ENCODE measurements at places on chromosomes 12 and 14. TPM values are rescaled to one million over a fixed set of nuclear protein-coding genes. Genes with fewer than 3 reads are reported as not detected.

- no peak for DNase-seq
Measured at GRCh38 chr14:44316647-44317440, 190.2 kb downstream of the FSCB start.

DNA sequence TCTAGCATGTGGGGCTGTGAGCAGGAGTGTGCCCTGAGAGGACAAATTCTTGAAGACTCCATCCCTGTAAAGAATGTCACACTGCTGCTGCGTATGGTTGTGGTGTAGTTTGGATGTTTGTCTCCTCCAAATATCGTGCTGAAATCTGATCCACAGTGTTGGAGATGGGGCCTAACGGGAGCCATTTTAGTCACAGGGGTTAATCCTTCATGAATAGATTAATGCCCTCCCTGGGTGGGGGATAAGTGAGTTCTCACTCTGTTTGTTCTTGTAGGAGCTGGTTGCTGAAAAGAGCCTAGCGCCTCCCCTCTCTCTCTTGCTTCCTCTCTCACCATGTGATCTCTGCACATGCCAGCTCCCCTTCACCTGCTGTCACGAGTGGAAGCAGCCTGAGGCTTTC lies 94.5 kb upstream of the VASH1 start:
- DNase-seq, result no peak

POMT2 gene
- 20.5 TPM for total RNA-seq

TOMM20L gene
- total RNA-seq, result not detected

NINJ2 gene
- total RNA-seq, result 4.8 TPM

DNA sequence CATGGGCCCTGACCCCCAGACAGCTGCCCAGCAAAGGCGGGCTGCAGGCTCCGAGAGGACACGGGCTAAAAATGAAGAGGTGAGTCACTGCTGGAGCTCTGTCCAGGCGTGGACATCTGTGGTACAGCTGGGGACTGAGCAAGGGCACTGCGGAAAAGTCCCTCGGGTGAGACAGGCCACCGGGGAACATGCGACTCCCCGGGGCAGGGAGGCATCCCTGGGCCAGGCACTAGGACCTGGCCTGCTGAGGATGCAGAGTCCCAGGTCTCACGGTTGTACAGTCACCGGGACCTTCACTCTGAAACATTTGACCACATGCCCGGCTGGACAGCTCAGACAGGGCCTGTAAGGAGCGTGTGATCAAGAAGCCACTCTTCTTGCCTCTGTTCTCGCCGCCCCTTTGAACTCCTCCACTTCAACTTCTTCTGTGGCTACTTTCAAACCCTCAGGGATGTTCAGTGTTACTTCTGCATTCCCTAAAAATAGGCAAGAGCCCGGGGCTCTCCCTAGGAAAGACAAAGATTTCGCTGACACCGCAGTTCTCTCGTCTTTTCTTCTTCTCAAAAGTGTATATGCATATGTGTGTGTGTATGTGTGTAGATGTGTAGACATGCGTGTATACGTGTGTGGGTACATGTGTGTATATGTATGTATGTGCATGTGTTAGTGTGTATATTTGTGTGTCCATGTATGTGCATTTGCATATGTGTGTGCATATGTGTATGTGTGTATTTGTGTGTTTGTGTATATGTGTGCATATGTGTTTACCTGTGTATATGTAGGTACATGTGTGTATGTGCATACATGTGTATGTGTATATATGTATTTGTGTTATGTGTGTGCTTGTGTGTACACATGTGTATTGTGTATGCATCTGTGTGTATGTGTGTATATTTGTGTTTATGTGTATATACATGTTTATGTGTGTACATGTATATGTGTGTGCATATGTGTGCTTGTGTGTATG lies 5.0 kb upstream of the RFLNA start:
- no peak for DNase-seq

RNF10 gene
- 170 TPM for total RNA-seq

DNA sequence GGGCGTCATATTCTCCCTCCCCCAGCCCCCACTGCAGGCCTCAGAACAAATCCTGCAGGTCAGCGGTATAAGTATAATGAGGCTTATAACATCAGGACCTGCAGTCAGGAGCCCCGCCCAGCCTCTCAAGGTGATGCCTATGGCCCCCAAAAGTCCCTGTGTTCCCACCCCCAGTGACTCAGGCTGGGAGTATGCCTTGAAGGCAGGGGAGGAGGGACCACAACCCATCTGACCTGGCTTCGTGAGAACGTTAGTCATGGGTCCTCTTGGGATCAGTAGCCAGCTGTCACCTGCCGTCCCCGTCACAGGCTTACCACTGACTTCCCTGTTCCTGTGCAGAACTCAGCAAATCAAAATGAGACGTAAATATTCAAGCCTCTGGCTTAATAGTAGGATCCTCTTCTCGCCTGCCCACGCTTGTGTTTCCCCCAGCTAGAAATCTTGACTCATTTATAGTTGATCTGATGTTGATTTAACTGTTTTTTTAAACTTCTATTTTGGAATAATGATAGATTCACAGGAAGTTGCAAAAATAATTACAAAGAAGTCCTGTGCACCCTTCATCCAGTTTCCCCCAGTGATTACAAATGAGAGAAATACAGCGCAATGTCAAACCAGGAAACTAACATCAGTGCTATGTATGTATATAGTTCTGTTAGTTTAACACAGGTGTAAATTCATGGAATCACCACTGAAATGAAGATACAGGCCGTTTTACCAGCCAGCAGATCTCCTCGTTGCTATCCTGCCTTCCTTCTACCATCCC lies 107.5 kb downstream of the ADGRD1 start:
- no peak for DNase-seq

DNA sequence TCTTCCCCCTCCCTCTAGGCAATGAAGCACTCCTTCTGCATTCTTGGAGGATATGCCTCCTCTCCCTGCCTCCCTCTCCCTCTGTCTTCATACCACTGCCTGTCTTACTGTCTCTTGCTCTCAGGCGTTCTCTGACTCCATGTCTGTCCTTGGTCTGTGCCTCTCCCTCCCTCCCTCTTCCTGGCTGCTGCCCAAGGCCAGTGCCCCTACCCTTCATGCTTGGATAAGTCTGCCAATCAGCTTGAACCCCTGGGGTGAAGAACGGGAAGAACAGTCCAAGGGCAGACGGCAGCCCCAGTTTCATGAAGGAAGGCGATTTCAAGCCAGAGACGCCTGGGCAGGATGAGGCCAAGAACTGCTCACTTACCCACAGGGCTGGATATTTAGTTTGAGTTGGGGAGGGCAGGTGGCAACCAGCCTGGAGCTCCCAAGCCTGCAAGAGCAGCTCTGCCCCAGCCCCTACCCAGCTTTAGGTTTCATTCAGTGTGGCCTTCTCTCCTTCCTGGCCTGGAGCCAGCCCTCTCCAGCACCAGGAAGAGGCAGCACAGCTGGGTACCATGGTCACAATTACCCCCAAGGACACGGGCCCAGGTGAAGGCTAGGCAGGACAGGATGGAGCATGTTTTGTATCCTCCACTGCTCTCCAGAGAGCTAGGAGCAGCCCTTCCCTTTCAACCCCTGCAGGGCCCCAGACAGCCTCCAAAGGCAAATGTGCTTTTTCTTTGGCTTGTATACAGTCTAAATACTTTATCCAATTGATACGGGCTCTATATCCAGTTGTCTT lies 35.8 kb upstream of the LTBP2 start:
- DNase-seq, result no peak

DNA sequence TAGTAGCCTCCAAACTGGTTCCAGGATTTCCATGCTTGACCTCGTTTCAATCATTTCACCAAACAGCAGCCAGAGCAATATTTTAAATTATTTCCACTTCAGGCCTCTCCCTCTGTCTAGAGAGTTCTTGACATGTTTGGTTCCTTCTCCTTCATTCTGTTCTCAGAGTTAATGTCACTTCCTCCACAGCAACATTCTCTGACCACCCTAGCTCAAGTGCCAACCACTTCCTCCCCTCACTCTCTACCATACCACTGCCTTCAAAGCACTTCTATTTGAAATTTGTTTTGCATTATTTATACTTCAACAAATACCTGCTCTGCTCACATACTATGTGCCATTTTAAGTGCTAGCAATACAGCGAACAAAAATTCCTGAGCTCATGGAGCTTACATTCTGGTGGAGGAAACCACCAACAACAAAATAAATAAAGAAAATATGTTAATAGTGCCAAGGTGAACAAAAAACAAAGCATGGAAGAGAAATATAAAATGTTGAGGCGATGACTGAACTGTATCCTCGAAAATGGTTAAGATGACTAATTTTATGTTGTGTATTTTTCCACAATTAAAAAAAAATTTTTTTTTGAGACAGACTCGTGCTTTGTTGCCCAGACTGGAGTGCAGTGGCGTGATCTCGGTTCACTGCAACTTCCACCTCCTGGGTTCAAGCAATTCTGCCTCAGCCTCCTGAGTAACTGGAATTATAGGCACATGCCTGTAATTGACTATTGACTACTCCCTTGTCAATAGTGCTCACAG lies 17.3 kb downstream of the BAZ1A start:
- DNase-seq, result peak; percentile 16

CFAP54 gene
- total RNA-seq, result 0.17 TPM

GRCh38 chr14:51463461-51463860 lies 188.2 kb upstream of the FRMD6 start:
- DNase-seq, result no peak

SERPINA5 gene
- not detected for total RNA-seq

DNA sequence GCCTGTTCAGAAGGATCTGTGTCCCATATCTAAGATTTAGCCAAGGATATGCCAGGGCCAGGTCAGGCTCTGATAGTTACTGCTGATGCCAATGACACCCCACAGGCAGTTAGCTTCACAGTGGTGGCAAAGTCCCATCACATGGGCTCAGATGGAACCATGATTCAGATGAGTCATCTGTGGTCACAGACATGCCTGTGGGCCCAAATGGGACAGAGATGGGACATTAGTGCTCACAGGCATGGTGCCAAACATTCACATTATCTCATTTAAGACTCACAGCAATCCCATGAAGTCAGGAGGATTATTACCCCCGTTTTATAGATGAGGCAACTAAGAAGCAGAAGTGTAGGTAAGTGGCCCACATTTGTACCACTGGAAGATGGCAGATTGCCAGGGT lies 207.8 kb downstream of the DPF3 start:
- DNase-seq, result no peak

DNA sequence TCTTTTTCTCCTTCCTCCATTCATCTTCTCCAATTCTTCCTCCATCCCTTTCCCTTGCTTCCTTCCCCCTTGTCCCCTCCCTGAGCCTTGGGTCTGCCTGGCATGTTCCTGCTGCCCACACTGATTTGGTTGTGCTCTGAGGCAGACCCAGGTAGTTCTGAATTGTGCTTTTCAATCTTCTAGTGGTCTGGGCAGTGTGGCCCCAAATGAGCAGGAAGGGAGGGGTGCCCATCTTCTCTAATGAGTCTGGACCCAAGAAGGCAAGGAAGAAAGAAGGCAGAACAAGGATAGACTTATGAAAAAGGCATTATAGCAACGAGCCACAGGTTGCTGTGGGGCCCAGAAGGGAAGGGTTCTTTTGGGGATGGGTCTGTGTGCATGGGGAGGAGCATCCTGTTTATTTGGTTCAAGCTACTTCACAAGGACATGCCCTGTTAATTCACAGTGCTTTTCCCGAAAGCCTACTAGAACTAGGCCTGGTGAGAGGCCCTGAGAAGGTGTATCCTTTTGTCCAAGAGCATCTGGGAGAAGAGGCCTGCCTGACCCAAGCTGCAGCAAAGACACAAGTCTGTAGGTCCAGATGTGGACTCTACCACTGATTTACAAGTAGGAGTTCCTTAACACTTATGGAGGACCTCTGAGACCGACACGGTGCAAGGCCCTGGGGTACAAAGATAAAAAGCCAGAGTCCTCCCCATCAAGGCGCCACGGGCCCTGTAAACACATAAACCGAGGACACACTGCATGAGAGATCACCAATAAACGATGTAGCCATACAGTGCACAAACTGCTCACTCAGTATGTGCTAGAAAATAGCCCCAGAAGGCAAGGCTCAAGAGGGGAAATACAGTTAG lies 1.1 kb upstream of the SUSD6 start:
- DNase-seq, result no peak

APOF gene
- total RNA-seq, result not detected
